GM23248 (cell line): ENCODE measurements at places on chromosomes 1 and 21.

DNA sequence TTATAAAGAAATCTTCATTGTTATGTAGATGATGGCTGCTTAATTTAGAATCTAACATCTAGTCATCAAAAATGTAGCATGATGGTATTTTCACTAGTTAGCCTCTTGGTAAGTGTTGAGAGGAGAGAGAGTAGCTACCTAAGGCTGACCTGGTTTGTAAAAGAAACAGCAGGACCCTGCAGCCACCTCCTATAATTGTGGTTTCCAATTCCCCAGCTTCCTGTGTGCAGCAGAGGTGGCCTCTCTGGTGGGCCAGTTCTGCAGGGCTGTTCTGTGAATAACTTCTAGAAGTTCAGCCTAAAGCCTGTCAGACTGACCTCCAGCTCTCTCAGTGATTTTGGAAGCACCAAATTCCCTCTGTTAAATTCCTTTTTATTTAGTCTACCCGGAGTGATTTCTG lies 246.4 kb upstream of the LRRC7 start:
- DNase-seq: no peak

GRCh38 chr21:26403321-26403720 lies 169.8 kb downstream of the CYYR1 start:
- DNase-seq: no peak

DNA sequence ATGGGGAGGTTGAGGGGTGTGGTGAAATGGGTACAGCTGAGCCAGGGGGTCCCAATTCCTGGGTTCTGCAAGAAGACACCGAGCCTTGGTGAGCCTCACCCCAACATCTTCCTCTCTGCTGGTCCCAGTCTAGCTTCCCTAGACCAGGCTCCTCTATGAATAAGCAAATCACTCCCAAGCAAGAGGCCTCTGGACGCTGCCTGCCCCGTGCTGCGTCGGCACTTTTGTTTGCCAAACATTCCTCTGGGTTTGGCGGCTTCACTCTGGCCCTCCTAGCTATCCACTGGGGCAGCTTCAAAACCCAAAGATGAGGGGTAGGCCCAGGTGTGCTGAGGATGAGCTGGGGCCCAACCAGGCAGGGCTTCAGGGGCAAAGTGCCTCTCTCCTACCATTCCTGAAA lies 137.1 kb upstream of the CD34 start:
- DNase-seq: peak; percentile 28

DNA sequence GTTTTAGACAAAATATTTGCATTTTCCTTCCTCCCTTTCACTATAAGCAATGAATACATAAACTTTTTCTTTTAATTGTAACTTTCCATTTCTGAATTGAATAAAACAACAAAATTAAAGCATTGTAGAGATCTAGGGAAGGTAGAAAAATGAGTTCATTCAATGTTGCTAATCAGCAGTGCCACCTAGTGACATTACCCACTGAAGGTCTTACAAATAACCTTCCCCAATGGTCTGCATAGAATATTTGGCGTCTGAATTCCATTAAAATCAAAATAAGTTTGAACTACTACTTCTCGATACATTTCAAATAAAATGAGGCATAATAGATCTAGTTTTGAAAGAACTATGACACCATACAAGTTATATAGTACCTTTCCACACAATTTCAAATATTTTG lies 19.6 kb downstream of the FH start:
- peak; percentile 54 for DNase-seq

DNA sequence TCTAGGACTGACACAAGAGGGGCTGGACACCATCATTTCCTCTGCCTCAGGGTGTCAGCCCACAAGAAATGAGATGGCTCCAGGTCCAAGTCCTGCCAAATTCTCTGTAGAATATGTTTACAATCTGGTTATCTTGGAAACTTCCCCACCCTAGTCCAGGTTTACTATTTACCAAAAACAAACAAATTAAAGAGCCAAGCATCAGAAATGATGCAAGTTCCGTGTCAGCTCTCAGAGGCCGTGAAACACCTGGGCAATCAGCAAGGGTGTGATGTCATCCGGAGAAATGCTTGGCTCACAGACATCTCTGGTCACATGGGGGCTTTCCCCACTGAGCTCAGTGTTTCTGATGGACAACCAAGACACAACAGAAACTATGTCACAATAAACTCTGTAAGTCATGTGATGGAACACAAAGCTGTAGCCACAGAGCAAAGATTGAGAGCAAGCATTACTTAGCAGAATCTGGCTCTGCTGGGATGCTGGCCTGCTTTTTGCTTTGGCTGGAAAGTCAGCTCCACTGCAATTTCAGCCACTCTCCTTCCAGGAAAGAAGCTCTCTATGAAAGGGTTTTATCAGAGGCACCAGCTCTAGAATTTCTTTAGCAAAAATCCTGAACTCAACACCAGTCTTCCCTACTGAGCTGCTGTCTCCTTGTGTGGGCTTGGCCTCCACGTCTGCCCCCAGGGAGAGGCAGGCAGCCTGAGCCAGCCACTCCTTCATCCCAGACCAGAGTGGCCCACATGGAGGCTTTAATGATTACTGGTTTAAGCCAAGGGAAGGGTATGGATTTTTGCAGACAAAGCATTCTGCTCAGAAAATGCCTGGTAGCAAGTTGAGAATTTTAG lies 55.9 kb downstream of the NENF start:
- DNase-seq: peak; percentile 76

DNA sequence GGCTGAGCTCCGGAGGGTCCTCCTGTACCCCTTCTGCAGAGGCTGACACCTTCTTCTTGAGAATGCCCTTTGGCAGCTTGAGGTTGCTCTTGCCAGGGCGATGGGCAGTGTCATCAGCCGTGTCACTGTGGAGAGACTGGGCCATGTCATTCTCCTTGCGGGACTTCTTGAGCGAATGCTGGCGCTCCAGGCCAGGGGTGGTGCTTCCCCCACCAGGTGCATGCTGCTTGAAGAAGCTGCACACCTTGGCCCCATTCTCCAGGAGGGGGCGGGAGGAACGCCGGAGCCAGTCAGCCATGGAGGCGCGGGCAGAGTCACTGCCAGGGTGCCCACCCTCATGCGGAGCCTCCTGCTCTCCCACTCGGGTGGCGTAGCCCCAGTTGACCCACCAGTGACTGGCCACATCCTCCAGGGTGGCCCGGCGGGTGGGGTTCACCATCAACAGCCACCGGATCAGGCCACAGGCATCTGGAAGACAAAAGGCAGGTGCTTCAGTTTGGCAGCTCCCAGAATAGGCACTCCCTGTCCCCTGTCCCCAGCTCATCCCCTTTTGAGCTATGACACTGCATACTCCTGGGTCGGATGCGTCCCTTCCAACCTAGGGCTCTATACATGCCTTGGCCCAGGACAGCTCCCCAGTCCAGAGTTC lies 17.4 kb downstream of the NUAK2 start:
- no peak for DNase-seq

- no peak for DNase-seq
Measured at GRCh38 chr1:10851024-10852013, 54.9 kb upstream of the CASZ1 start.

- DNase-seq: no peak
Measured at GRCh38 chr1:226874579-226875425, 4.4 kb downstream of the PSEN2 start.

DNA sequence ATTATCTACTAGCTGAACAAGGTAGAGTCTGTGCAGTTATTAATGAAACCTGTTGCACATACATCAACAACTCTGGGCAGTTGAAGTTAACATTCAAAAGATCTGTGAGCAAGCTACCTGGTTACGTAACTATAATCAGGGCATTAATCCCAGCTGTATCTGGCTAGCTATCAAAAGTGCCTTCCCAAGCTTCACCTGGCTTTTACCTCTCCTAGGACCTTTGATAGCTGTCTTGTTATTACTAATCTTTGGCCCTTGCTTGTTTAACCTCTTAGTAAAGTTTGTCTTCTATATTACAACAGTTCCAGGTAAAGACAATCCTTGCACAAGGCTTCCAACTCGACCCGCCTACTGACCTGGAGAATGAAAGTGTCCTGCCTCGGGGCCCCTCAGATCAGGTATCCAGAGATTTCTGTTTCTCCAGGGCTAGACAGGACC lies 29.6 kb upstream of the SLC6A9 start:
- DNase-seq: no peak

GRCh38 chr1:200423235-200423634 lies 13.4 kb upstream of the ZNF281 start:
- DNase-seq: no peak

DNA sequence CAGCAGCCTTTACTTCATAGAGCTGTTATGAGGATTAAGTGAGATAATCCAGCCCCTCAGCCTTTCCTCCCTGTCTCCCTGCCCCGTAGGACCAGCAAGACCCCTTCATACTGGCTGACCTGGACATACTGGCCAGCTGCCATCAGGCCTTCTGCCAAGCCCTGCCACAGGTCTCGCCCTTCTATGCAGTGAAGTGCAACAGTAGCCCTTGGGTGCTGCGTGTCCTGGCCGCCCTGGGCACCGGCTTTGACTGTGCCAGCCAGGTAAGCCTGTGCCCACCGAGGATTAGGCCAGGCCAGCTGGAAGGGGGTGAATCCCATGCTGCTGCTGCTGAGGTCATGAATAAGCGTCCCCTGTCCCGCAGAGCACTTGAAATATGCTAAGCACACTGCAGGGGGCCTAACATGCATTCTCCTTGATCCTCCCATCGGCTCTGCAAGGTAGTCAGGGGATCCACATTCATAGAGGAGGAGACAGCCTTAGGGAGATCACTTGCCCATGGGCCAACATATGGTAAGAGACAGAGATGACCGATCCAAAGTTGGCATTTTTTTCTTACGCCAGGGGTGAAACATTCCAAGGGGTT lies 73.3 kb upstream of the TINAGL1 start:
- no peak for DNase-seq

GRCh38 chr1:57232500-57232899 lies 191.4 kb downstream of the DAB1 start:
- DNase-seq: peak; percentile 10

- DNase-seq: no peak
Measured at GRCh38 chr1:6473156-6473555, 7.2 kb upstream of the TNFRSF25 start.

DNA sequence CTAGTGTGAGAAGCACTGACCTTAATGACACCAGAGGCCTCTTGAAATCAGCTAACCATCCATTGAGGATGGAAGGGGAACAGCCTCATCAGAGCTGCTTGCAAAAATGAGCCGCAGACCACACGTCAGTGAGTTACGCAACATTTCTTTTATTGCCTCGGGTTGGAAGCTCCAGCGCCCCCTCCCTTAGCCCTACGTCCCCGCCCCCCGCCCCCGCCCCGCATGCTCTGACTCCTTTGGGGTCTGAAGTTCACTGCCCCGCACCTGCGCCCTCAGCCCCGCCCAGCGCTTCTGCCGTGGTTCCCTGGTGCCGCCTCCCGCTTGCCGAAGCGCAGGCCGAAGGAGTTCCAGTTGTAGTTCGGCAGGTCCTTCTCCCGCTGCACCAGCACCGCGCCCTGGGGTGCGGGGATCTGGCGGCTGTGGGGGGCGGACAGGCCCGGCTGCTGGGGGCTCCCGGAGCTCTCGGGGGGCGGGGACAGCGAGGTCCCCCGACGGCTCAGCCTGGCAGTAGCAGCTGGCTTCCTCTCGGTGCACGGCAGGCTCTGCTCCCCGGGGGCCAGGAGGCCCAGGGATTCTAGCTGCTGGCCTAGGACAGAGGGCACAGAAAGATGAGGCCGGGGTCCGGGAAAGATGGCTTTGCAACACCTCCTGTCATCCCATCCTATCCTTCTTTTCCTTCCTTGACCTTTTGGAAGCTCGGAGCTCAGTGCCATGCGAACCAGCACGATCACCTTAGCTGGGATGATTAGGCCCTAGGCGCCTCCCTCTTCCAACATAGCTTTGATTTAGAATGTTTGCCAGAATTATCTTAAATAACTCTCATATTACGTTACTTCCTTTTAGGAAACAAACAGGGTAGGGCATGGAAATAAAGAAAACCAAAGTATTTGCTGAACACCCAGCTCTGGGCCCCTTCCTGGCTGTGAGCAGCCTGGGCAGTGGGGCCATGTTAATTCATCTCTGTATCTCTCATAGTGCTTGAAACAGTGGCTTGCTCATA lies 5.8 kb downstream of the KISS1 start:
- peak; percentile 74 for DNase-seq

DNA sequence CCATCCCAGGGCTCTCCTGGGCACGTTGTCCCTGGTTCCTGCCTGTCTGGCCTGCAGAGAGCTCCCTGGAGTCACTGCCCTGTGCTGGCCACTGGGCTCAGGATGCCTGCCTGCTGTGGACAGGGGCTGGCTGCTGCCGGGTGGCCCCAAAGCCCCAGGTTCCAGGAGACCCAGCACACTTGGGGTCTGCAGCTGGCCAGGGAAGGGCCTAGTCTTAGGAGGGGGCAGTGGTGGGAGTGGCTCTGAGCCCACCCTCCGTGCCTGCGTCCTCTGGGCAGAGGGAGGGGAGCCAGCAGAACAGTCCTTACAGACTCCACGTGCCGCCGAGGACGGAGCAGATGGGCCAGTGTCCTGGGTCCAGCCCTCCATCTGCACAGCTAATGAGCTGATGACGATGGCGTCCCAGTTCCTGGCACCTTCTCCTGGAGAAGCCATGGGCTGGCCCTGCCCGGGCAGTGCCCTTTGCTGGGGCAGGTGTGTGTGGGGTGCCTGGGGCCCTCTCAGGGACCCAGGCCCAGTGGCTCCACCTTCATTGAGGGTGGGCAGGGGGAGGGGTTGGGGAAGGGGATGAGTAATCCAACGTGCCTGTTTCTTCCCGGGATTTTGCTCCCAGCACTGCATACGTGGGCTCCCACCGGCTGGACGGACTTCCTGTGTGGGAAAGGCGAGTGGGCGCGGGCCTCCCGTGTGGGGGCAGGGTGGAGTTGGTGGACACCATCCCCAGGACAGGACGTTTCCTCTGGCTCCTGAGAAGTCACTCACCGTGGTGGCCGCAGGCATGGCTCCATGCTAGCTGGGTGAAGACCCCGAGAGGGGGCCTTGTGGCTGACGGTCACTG lies 6.8 kb upstream of the PLCH2 start:
- no peak for DNase-seq

- peak; percentile 18 for DNase-seq
Measured at GRCh38 chr1:24555591-24556413, at the start of gene NCMAP. TSS of gene NCMAP (plus strand) at chr1:24556087. CDS start at chr1:24595431, 39,344 bp downstream.

DNA sequence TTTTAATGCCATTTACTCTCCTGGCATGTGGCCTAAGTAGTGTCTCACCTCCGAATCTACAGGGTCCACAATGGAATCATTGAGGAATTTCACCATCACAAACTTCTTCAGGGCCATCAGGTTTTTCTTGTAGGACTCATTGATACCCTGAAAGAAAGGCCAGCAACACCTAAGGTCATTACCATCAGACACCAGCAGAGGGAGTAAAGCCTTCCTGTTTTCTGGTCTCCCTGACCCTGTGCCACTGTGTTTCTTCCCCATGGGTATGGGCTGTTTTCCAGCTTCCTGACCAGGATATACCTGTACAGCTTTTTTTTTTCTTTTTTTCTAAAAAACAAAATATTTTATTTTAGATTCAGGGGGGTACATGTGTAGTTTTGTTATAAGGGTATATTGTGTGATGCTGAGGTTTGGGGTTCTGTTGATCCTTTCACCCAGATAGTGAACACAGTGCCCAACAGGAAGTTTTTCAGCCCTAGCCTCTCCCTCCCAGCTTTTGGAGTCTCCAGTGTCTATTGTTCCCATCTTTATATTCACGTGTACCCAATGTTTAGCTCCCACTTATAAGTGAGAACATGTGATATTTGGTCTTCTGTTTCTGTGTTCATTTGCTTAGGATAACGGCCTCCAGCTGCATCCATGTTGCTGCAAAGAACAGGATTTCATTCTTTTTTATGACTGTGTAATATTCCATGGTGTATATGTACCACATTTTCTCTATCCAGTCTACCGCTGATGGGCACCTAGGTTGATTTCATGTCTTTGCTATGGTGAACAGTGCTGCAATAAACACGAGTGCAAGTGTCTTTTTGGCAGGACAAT lies 18.3 kb downstream of the PPT1 start:
- DNase-seq: peak; percentile 64

- DNase-seq: no peak
Measured at GRCh38 chr1:65497256-65497830, 76.9 kb downstream of the LEPR start.

GRCh38 chr1:199044191-199044590 lies 405.4 kb downstream of the PTPRC start:
- DNase-seq: no peak
